ENCODE measurements at places on chromosomes 1 and 21.

DNA sequence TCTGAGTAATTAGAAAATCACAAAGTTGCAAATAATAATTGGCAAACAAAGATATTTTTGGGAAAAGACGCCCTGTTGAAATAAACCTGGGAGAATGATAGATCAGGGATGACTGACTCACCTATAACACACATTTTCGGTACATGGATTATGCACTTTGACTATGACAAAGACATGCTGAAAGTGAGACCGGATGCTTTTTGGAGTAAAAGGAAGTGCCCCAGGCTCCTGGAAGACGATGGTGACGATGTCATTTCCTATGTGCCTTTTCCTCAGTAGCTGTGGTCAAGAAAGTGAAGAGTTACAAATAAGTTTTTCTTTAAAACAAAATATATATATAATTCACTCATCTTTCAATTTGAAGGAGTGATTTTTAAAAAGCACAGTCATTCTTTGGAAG, 158.7 kb downstream of the SIPA1L2 start:
- DNase-seq = peak; percentile 68

GRCh38 chr1:208141610-208142192, 102.5 kb downstream of the PLXNA2 start:
- DNase-seq = no peak

GRCh38 chr1:154773551-154773950, 96.5 kb downstream of the KCNN3 start:
- no peak for DNase-seq

DNA sequence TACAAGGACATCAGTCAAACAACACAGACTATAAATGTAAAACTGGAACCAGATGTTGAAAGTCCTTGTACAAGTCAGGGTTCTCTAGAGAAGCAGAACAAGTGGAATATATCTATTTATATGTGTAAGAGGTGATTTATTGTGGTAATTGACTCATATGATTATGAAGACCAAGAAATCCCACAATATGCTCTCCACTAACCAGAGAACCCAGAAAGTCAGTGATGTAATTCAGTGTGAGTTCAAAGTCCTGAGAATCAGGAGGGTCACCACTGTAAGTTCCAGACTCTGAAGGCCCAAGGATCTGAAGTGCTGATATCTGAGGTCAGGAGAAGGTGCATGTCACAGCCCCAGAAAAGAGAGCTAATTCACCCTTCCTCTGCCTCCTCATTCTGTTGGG, 57.0 kb downstream of the LRRC53 start:
- DNase-seq = no peak

GRCh38 chr1:10691740-10692125, 104.7 kb downstream of the CASZ1 start:
- DNase-seq = peak; percentile 42

DNA sequence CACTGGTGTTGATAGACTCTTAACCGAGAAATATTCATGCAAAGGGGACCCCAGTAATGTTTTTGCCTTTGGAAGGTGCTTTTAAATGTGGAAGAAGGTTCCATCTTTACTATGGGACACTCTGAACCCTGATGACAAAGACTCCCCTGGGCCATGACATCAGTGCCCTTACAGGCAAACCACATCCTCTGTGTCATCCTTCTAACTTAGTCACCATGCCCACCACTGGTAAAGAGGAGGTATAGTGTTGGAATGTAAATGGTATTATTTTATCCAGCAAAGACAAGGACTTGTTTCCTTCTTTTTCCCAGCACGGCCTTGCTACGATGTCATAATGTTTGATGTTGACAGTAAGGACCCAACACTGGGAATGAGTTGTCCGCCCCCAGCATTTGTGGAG, 12.6 kb downstream of the METTL13 start:
- DNase-seq = peak; percentile 97

- DNase-seq = no peak
These were observed 7.5 kb downstream of the FHAD1 start for GRCh38 chr1:15254559-15254958.

GRCh38 chr1:53959664-53960250, 13.6 kb downstream of the LRRC42 start:
- peak; percentile 33 for DNase-seq

- DNase-seq = no peak
These were observed 29.0 kb upstream of the KCNK1 start for GRCh38 chr1:233584931-233585330.

DNA sequence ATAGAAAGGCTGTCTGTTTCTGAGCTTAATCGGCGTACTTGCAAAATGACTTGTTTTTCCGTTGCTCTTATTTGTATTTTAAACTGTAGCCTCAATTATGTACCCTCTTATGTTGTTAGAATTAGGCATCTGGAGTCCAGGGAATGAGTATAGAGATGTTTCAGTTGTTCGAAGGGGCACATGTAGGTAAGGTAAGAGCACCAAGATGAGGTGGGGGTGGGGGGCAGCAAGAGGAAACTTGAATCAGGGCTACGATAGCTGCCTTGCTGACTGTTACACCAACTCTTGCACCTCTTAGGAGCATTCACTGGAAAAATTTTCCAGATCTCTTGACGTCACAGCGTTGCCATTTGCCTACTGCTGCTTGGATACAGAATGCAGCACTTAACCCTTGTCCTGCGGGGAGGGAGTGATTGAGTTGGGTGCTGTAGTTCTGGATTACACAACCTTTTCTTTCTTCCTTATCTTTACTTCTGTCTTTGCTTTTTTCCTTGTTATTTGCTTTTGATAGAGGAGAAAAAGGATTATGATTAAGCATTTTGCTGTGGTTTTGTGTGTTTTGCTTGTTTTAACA, 3.2 kb downstream of the ATP1B1 start:
- peak; percentile 96 for DNase-seq

- DNase-seq = no peak
These were observed 845.5 kb upstream of the ADGRL4 start for GRCh38 chr1:79852004-79852403.

DNA sequence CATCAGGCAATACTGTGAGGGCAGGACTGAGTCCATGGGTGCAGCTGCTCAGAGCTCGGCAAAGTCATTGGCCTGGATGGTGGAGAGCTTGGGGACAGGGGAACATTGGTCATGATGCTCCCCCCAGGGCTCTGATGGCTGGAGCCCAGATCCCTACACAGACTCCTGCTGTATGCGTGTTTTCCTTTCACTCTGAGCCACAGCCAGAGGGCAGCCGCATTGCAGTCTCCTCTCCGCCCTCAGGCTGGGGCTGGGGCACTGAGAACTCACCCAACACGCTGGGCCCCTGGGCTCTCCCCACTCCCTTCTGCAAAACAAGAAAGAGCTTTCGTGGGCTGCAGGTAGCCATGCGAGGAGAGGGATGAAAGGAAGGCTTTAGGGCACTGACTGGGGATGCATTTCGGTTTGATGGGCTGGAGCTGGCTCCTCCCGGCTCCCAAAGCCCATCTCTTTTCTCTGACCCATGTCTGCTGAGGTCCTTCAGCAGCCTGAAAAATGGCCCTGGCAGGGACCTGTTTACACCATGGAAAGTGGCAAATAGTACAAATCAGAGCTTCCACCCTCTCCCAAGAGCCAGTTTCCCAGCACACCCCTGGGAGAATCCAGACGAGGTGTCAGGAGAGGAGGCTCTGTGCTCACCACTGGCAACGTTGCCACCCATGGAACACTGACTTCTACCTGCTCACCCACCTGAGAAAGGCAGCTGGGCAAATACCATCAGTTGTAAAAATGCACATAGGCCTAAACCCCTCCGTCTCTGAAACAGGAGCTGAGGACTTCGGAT, 43.8 kb downstream of the CAPN2 start:
- no peak for DNase-seq

DNA sequence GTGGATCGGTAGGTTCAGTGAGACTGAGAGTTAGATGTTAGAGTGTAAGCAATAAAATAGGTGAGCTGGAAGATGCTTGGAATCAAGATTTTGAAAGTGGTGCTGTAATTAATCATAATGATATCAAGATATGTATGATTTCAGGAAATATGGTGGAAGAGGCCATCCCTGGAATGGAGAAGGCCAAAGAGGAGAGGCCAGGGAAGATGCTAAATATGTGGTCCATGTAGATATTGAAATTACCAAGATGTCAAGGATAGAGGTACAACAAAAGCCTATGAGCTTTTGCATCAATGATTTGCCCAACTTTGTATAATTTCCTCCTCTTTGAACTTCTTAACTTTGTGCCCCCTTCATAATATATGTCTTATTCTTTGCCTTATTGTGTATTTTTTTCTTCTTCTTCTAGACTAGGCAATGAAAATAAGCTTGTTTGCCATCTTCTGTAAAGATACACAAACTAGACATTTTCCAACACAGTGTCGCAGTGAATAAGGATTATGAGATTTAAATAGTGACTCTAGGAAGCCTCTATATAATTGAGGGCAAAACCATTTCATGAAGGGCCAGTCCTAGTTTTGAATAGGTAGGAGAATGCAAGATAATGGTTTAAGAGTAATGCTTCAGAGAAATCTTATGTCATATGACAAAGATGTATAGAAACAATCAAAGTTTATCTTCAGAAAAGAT, 8.9 kb downstream of the PTGS2 start:
- DNase-seq = no peak

DNA sequence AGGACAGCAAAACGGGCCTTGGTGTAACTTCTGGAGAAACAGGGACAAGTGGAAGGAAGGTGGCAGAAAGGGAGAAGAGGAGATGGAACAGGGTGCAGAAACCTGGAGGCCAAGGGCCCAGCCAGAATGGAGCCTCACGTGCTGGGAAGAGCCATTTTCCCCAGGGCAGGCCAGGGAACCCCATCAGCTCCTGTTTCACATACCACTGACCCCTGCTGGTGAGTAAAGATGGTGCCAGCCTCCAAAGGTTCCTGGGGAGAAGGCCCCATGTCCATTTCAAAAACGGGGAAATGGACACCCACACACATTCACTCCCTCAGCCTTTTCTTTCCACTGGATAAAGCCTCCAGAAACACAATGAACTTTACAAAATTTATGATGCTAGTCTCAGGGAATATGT, 57.6 kb upstream of the JUN start:
- DNase-seq = peak; percentile 44

DNA sequence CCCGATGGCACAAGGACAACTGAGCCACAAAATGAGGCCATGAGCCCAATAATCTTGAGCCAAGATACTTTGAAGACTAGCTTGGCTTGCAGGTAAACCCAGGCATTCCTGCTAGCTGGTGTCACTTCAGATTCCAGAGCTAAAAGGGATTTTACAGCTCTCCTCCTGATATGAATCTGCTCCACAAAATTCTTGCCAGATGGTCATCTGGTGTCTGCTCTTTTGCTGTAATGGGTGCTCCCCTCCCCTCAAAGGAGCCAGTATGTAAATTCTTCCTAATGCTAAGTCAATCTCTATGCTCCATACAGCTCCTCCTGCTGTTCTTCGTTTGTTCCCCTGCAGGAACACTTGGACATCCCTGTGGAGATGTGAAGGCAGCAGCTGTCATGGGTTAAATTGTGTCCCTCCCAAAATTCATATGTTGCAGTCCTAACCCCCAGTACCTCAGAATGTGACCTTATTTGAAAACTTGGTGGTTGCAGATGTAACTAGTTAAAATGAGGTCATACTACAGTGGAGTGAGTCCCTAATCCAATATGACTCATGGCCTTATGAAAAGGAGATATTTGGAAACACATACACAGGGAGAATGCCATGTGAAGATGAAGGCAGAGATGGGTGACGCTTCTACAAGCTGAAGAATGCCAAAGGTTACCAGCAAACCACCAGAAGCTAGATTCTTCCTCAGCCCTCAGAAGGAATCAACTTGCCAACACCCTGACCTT, 180.6 kb upstream of the PALMD start:
- DNase-seq = peak; percentile 92

DNA sequence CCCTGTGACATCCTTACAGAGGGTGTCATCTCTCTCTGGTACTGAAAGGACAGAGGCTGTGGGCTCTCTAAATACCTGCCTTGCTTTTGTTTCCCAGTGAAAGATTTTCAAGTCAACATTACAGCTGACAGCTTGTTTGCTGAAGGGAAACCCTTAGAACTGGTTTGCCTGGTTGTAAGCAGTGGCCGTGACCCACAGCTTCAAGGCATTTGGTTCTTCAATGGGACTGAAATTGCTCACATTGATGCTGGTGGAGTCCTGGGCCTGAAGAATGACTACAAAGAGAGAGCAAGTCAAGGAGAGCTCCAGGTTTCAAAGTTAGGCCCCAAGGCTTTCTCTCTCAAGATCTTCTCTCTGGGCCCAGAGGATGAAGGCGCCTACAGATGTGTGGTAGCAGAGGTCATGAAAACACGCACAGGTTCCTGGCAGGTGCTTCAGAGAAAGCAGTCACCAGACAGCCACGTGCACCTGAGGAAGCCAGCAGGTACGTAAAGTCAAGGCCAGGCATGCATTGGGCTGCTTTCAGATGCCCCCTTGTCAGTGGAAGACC, 11.8 kb downstream of the CD101 start:
- DNase-seq = no peak

DNA sequence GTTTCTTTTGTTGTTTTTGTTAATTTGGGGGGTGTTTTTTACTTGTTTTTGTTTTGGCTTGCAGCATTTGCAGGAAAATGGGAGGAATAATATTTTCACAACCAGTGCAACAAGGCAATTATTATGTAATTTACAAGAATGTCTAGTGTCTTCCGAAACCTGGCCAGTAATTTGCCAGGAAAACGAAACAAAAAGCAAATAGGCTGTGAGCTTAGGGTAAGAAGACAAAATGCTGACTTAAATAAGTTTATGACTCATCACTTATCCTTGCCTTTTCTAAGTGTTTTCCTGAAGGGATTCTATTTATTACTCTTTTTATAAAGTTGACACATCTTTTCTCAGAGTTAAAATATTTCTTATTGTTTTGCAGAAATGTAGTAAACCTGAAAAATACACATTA, 49.8 kb downstream of the KCNT2 start:
- peak; percentile 90 for DNase-seq

DNA sequence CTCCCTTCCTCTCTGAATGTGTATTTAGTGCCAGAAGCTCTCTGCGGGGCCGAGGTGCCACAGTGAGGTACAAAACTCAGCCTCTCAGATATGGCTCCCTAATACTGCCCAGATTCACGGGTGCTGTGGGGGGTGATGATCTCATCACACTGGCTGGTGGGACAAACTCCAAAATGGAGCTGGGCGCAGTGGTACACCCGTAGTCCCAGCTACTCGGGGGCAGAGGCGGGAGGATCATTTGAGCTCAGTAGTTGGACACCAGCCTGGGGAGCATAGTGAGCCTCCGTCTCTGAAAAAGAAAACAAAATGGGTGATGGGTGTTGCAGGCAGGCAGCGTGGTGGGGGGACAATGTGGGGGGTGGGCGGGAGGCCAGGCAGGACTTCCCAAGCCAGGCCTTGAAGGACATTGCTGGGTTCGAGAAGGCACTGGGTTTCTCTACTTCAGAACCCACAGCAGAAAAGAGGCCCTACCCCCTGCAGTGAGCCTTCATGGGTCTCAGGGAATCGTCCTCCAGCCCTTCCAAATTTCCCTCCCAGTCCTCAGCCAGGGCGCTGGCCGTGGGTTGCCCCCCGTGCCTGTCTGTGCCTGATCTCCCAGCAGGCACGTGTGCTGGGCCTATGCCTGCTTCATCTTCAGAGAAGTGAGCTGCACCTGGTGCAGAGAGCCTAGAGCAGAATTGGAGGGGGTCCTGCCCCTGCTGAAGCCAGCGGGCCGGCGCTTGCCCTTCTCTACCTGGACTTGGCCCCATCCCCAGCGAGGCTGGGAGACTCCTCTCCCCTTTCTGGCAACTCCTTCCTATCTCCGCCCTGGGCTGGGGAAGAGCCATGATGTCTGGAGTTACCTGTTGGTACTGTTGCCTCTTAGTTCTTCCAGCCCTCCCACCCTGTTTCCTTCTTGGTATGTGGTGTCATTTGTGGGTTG, 14.0 kb downstream of the H6PD start:
- DNase-seq = no peak
